Colonic mucosa (tissue), 4 donors: ENCODE measurements at places on chromosomes 2 and 18. TPM values are rescaled to one million over a fixed set of nuclear protein-coding genes. Genes with fewer than 3 reads are reported as not detected.

Gene ALPG
- 1.7 TPM for total RNA-seq

Gene GALNT3
- total RNA-seq: 117 TPM

GRCh38 chr2:156182132-156182531 is 150.4 kb downstream of the NR4A2 start:
- no peak overlapping the region for H3K4me3 ChIP-seq
- no peaks in the 10 kb centered on the region for H3K27me3 ChIP-seq
- H3K4me1 ChIP-seq: no peaks in the 10 kb centered on the region
- peak; percentile 76 for DNase-seq
- H3K36me3 ChIP-seq: no peaks in the 10 kb centered on the region

- no peak overlapping the region for H3K4me3 ChIP-seq
- no peak for DNase-seq
- no peaks in the 10 kb centered on the region for H3K4me1 ChIP-seq
- no peaks in the 10 kb centered on the region for H3K36me3 ChIP-seq
- no peaks in the 10 kb centered on the region for H3K27me3 ChIP-seq
Observed at GRCh38 chr18:61426492-61427053, 93.3 kb downstream of the CDH20 start.
